NCI-H187 (cell line): ENCODE measurements at places on chromosomes 12 and 14.
A peak's percentile ranks its signal among the peaks of the same experiment; 100 is the strongest.

- DNase-seq = no peak
Observed at GRCh38 chr12:109695961-109696461, 17.6 kb upstream of the FAM222A start.

DNA sequence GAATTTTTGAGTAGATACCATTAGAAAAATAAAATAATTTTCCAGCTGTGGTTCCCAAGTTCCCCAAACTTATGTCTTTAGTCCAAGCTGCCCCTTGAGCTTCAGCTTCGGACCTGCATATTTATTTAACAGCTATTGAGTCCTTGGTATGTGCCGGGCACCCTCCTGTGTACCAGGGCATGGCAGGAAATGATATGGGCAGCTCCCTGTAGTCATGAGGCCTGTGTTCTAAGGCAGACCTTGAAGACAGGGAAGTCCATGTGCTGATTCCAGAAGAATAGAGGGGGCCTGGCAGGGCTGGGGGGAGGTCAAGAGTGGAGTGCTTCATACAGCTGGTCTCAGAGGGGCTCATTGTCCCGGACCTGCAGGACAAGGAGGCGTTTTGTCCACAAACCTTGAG is 29.2 kb downstream of the TRAF3 start:
- DNase-seq = no peak

DNA sequence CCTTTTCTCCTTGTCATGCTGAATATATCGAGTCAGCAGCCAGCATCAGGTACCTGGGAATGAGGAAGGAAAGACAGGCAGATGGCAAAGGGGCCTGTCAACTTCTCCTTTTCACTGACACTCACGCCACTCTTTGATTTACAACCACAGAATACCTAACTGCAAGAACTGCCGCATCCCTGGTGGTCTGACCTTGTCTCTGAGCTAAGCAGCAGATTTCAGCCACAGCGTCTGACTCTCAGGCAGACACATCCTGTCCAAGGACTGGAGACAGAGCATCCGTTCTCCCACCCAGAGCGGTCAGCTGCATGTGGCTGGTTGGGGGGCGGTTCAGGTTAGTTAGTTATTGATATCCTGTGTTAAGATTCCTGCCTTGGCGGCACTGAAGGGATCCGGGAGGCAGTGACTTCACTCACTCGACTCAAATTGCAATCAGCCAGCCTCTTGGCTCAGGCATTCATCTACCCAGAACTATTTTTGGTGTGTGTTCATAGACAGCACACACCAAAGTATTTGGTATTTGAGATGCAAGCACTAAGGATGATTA is 11.2 kb upstream of the MAP1LC3B2 start:
- DNase-seq = no peak

DNA sequence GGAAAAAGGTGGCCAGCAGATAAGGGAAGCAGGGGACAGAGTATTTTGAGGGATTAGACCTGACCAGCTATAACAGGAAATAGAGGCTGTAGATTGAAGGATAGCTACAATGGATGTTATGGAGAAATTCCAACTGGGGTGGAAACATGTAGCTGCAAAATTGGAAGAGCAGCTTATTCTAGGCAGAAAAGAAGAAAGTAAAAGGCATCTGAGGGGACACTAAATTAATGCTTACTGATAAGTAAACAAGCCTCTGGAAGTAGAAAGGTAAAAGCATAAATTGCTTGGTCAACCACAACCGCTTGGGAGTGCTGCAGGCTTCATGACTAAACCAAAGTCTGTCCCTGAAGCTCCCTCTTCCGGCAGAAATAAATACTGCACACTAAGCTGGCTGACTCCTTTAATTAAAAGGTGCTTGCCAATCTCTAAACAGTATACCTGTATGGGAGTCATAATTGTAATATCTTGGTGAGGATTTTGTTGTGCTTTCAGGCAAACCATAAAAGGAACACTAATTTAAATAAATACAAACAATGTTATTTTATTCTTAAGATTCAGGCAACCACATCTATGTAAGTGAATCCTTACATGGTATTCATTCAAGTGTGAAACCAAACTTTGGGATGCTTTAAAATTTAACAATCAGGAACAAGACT is 7.7 kb downstream of the UBC start:
- no peak for DNase-seq

DNA sequence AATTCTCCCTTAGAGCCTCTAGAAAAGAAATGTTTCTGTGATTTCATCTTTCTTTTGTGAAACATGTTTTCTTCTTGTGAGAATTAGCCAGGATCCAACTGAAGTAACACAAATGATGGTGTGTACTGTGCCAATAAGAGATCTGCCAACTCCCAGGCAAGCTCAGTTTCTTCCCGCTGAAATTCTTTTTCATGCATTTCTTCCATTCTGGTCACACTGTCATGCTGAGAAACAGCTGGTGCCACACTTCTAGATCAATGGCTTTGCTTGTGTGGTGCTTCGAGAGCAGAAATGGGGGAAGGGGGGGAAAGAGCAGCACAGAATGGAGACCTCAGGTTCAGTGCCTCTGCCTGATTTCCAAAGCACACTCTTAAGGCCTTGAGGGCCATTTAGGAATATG is 41.4 kb upstream of the FGF6 start:
- DNase-seq = no peak

- DNase-seq = no peak
Observed at GRCh38 chr12:1640328-1641234, 11.6 kb downstream of the WNT5B start.

- DNase-seq = no peak
Observed at GRCh38 chr12:6154730-6155459, 30.4 kb upstream of the VWF start.

- no peak for DNase-seq
Observed at GRCh38 chr14:103817595-103817994, 29.8 kb downstream of the PPP1R13B start.

DNA sequence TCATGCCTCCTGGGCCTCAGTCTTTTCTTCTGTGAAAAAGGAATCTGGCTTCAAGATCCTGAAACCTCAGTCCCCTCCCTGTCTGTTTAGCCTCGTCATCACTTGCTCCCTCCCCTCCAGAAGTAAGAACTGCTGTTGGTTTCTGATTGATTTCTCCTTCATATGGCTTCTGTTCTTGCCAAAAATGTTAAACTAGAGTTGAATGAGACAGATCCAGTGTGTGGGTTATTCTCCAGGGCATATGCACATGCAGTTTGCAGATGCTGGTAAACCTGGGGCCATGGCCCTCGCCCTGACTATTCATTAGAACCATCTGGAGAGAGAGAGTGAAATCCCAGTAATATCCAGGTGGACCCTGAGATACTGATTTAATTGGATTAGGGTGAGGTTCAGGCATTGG is 175.1 kb downstream of the TMEM132C start:
- DNase-seq = no peak

GRCh38 chr12:130459916-130460315 is 122.2 kb downstream of the PIWIL1 start:
- DNase-seq = no peak

DNA sequence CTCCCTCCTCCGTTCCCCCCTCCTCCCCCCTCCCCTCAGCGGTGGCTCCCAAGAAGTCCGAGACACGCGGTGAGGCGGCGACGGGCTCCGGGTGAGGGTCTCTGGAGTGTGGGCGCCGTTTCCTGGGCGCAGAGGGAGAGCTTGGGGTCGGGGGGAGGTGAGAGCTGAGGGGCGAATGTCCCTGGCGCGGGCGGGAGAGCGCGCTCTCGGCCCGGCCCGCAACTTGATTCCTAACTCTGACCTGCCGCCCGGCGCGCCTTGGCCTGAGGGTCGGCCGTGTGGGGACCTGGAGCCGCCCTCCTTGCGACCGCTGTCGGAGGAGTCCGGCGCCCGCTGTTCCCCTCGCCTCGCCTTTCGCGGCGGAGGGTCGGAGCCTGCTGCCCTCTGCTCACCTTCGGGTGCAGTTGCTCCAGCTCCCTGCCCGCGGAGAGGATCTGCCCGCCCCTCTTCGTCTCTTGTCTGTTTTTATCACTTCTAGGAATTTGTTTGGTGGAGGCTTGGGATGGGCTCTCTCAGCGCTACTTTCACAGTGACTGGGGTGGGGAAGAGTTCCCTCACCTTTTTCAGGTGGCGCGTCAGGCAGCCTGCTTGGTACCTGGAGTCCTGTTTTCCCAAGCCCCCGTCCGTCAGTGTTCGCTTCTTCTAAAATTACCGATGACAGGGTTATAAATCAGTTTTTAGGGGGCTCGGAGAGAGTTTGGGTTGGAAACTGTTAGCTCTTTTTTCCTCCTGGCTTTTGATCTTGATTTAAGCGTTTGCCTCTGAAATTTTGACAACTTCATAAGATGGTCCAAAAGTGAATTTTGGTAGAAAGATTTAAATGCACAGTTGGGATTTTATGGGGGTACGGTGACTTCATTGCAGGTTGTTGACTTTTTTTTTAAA is 495 bp downstream of the ADIPOR2 start:
- no peak for DNase-seq

- DNase-seq = no peak
Observed at GRCh38 chr14:102293781-102294180, 11.2 kb downstream of the MOK start.

DNA sequence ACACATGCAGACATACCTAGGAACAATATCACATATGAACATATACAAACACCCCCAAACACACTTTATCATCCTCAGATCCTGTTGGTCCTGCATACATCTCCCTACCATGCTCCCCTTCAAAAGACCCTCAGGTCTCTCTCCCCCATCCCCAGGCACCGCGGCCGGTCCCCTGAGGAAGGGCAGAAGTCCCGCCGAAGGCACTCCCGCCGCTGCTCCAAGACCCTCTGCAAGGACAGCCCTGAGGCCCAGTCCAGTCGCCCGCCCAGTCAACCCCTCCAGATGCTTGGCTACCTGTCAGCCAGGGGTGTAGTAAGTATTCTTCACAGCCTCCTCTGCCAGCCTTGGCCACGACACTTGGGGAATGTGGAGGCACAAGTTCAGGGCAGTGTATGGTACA is 48.2 kb upstream of the HSPB8 start:
- DNase-seq = no peak

- no peak for DNase-seq
Observed at GRCh38 chr14:104253901-104254353, 115.5 kb downstream of the KIF26A start.

GRCh38 chr14:78446807-78447206 is 276.6 kb downstream of the NRXN3 start:
- DNase-seq = no peak

DNA sequence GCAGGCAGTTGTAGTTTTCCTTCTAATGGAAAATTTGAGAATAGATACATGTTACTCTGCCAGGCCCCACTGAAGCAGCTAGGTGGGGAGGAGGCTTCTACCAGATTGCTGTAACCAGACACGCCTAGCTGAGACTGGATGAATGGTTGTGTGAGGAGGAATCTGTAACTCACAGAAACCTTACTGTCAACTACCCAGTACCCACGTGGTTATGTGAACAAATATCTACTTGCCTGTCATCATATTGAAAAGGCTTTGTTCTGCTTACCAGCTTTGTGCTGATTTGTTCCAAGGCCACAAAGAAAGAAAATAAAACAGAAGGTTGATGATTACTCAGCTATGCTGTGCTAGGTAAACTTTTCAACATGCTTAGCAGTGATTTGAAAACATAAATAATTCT is 167.2 kb downstream of the CAPZA3 start:
- DNase-seq = no peak

DNA sequence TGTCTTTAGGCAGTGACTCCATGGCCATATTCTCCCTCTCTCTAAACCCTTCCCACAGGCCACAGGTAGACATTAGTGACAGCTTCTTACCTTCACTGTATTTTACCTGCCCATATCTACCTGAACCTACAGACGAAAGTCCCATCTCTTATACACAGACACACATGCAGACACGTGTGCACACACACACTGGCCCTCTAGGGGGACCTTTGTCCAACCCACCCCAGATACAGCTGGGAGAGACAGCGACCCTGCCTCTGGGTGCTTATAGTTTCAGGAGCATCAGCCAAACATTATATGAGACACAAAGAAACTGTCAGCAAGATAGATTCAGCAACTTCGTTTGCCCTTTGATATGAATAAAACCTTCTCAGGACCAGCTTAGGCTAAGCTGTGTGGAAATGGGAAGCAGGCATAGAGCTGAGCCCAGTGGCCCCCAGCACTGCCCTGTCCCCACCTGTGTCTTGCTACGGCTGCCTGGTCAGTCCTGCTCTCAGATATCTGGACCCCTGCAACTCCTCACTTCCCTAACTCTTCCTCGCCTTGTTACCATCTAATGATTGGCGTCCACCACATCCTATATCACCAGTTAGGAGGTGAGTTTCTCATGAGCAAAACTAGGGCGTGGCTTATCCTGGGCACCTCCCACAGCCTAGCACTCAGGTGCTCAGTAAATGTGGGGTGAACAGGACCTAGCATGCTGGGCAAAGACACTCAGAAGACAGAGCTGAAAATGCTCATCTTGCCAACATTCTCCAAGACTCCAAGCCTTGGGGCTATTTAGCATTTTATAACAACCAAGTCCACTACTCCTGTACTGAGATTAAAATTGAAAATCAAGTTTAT is 12.0 kb upstream of the CD9 start:
- peak; percentile 30 for DNase-seq

GRCh38 chr12:93763746-93764147 is 86.6 kb downstream of the CRADD start:
- DNase-seq = no peak

- no peak for DNase-seq
Observed at GRCh38 chr12:57475271-57476161, 4.2 kb downstream of the ARHGAP9 start.

DNA sequence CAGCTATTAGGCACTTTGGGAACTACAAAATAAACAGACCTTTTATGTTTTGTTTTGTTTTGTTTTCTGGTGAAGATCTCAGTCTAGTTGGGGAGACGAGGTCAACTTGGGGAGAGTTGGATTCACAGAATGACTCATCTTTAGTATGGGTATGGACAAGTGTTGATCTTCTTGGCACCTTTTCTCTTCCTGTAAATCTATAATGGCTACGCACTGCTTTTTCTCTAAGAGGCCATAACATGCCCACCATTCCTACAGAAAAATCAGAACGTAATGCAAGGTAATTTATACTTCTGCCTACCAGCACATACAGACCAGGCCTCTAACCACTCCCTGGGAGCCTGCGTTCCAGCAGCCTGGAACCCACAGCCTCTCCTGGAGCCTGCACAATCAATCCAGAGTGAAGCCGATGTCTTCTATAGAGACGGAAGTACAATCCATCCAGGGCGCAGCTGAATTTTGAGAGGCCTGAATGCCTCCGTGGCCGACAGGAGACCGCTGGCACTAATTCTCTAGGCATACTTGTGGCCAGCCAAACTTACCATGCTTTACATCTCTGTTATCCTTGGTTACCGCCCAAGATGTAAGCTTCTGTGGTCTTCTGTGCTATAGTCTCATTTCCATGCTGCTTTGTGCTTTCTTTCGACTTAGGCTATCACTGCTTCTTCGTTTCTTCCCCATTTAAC is 717 bp downstream of the PPHLN1 start:
- no peak for DNase-seq
